Activated CD8-positive, alpha-beta memory T cell treated with anti-CD3 and anti-CD28 coated beads, Interleukin-2, amount 10 ng/mL, durations not matched to agents 7 days and 5 days (primary cell): ENCODE measurements at places on chromosomes 16 and 17. TPM values are rescaled to one million over a fixed set of nuclear protein-coding genes. Genes with fewer than 3 reads are reported as not detected.

GRCh38 chr16:24540602-24541210, 1.3 kb downstream of the RBBP6 start:
- peak; percentile 56 for DNase-seq
- peak overlapping the region; percentile 95 for H3K4me3 ChIP-seq
- H3K36me3 ChIP-seq = peaks cover 38% of the 10 kb centered on the region
- peak overlapping the region; percentile 96 for H3K27ac ChIP-seq
- H3K4me1 ChIP-seq = peaks cover 43% of the 10 kb centered on the region

- no peak for DNase-seq
- H3K4me1 ChIP-seq = no peaks in the 10 kb centered on the region
- no peaks in the 10 kb centered on the region for H3K36me3 ChIP-seq
- H3K4me3 ChIP-seq = no peak overlapping the region
Measured at GRCh38 chr16:16923479-16923878, 544.5 kb downstream of the NPIPA7 start.

CD300LG gene
- not detected for total RNA-seq

DNA sequence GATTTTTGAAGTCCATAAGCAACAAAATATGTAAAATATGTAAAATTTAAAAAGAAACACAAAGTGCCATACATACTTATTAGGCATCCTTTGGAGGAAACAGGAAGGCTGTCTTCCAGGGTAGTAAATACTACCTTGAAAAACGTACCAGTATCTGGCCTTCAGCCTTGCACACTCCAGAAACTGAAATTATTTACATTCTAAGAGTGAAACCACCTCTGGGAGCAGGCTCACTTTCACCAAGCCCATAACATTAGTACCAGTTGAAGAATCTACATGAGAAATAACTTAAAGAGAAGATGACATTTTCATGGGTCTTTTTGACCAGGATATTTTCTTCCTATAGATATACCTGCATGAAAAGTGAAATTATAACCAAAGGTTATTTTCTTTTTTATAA, 6.4 kb downstream of the KRTAP9-1 start:
- no peak overlapping the region for H3K4me3 ChIP-seq
- peaks cover 13% of the 10 kb centered on the region for H3K27me3 ChIP-seq
- no peak for DNase-seq
- H3K36me3 ChIP-seq = no peaks in the 10 kb centered on the region
- H3K4me1 ChIP-seq = no peaks in the 10 kb centered on the region

DNA sequence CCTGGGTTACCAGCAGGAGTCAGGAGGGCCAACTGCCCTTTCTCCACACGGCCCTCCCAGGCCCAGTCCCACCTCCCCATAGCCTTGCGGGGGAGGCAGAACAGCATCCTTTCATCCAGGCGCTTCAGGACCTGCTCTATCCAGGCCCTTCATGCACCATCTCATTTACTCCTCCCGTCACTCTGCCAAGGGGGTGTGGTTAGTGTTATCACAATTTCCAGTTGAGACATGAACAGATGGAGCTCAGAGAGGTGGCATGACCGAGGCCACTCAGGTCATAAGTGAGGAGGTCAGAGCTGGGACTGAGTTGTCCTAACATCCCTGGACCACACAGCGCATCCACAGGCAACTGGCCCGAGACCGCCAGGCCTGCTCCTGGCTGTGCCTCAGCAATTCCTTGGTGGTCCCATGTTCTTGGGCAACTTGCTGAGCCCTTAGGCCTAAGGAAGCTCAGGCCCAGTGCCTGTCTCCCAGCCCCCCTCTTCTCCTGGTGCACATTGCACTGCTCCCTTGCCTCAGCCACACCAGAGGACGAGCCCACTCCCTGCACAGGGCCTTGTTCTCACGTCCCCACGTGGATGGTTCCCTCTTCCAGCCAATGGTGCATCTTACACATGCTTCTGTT, 23.8 kb downstream of the C17orf100 start:
- no peak for DNase-seq
- H3K36me3 ChIP-seq = no peaks in the 10 kb centered on the region
- peaks cover 12% of the 10 kb centered on the region for H3K4me1 ChIP-seq
- H3K4me3 ChIP-seq = no peak overlapping the region
- H3K27me3 ChIP-seq = peaks cover 39% of the 10 kb centered on the region
- no peak overlapping the region for H3K27ac ChIP-seq

DNA sequence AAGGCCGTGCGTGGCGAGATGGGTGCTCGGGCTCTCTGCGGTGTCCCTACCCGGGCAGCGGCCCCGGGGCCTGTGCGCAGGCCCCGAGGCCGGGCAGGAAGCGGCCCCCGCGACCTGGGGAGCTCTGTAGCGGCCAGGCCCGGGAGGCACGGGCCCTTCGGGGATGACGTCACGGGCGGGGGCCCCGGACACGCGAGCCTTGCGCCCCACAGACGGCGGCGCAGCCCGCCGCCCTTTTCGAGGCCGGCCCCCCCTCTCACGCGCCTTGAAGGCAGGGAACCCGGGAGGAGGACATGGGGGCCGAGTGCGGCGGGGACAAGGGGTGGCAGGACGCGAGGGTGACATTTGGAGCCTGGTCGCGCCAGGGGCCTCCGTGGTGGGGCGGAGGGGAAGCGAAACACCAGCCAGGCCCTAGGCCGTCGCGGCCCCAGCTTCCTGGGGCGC, 1.1 kb downstream of the RAI1 start:
- peaks cover 31% of the 10 kb centered on the region for H3K4me1 ChIP-seq
- H3K27ac ChIP-seq = peak overlapping the region; percentile 83
- DNase-seq = peak; percentile 72
- peak overlapping the region; percentile 85 for H3K4me3 ChIP-seq
- H3K27me3 ChIP-seq = peaks cover 13% of the 10 kb centered on the region

RSKR gene
- 25.4 TPM for total RNA-seq

GRCh38 chr16:10635365-10636021, 55.1 kb upstream of the EMP2 start:
- no peak overlapping the region for H3K4me3 ChIP-seq
- no peaks in the 10 kb centered on the region for H3K27me3 ChIP-seq
- H3K4me1 ChIP-seq = no peaks in the 10 kb centered on the region
- no peak overlapping the region for H3K27ac ChIP-seq
- no peaks in the 10 kb centered on the region for H3K36me3 ChIP-seq

GRCh38 chr17:50060951-50061712, 5.2 kb downstream of the ITGA3 start:
- H3K36me3 ChIP-seq = peaks cover 2% of the 10 kb centered on the region
- peaks cover 3% of the 10 kb centered on the region for H3K27me3 ChIP-seq
- peak overlapping the region; percentile 5 for H3K27ac ChIP-seq
- H3K4me3 ChIP-seq = no peak overlapping the region
- H3K4me1 ChIP-seq = peaks cover 11% of the 10 kb centered on the region

GRCh38 chr17:9648521-9649110, 3.3 kb downstream of the USP43 start:
- peaks cover 20% of the 10 kb centered on the region for H3K4me1 ChIP-seq
- H3K27ac ChIP-seq = no peak overlapping the region
- peaks cover 49% of the 10 kb centered on the region for H3K27me3 ChIP-seq
- H3K4me3 ChIP-seq = peak overlapping the region; percentile 22
- no peaks in the 10 kb centered on the region for H3K36me3 ChIP-seq

- H3K4me1 ChIP-seq = peaks cover 79% of the 10 kb centered on the region
- H3K27ac ChIP-seq = peak overlapping the region; percentile 85
- H3K4me3 ChIP-seq = peak overlapping the region; percentile 39
- no peaks in the 10 kb centered on the region for H3K27me3 ChIP-seq
Measured at GRCh38 chr17:42338427-42338985, 49.7 kb downstream of the STAT3 start.

- no peak overlapping the region for H3K27ac ChIP-seq
- H3K4me3 ChIP-seq = no peak overlapping the region
- H3K4me1 ChIP-seq = no peaks in the 10 kb centered on the region
- H3K36me3 ChIP-seq = no peaks in the 10 kb centered on the region
Measured at GRCh38 chr16:66008136-66008535, 358.4 kb upstream of the CDH5 start.

DNA sequence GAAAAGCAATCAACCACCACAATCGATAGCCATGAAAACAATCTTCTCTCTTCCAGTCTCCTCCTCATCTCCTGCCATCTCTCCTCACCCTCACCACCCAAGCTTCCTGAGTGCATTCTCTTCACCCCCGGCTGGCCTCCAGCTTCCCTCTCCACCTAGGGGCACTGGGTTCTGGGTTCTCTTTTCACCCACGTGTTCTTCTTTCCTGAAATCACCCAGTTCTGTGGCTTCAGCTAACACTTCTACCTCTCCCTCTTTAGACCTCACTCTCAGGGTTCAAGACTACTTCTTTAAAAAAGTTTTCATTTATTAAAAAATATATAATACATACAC, 8.2 kb downstream of the ITGAM start:
- no peaks in the 10 kb centered on the region for H3K27me3 ChIP-seq
- H3K36me3 ChIP-seq = peaks cover 13% of the 10 kb centered on the region
- H3K4me1 ChIP-seq = peaks cover 29% of the 10 kb centered on the region
- no peak for DNase-seq

APOH gene
- total RNA-seq = not detected

- H3K27ac ChIP-seq = no peak overlapping the region
- no peaks in the 10 kb centered on the region for H3K27me3 ChIP-seq
- no peaks in the 10 kb centered on the region for H3K4me1 ChIP-seq
- H3K4me3 ChIP-seq = no peak overlapping the region
Measured at GRCh38 chr16:86398201-86398600, 112.1 kb upstream of the FOXF1 start.

DNA sequence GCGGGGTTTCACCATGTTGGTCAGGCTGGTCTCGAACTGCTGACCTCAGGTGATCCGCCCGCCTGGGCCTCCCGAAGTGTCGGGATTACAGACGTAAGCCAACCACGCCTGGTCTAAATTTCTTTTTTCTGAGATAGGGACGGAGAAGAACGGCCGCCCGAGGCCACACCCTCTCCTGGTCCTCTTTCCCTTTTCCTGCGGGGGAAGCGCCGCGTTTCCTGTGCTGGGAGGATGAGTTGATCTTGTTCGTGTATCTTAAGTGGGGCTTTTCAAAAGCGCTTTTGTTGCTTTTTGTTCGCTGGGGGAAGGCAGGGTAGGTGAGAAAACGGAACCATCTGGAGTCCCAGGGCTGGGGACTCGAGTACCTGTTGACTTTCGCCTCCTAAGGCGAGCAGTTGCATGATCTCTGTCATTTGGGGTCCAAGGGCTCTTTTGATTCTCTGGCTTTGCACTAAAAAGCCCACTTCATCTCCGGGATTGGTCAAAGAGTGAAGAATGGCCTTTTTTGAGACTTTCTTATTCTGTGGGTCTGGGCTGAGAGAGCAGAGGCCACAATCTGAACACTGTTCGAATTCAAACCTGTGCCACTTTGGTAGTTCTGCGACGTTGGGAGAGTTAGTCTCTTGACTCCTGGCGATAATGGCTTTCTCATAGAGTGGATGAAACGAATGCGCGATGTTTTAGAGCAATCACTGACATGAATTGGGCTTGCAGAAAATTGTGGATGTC, 1.3 kb downstream of the FUS start:
- peaks cover 68% of the 10 kb centered on the region for H3K4me1 ChIP-seq
- peaks cover 2% of the 10 kb centered on the region for H3K27me3 ChIP-seq
- H3K27ac ChIP-seq = peak overlapping the region; percentile 96

- H3K27me3 ChIP-seq = peaks cover 2% of the 10 kb centered on the region
- H3K4me1 ChIP-seq = no peaks in the 10 kb centered on the region
- no peak overlapping the region for H3K4me3 ChIP-seq
- DNase-seq = no peak
- H3K36me3 ChIP-seq = no peaks in the 10 kb centered on the region
Measured at GRCh38 chr16:49806446-49806845, 49.5 kb downstream of the ZNF423 start.

DNA sequence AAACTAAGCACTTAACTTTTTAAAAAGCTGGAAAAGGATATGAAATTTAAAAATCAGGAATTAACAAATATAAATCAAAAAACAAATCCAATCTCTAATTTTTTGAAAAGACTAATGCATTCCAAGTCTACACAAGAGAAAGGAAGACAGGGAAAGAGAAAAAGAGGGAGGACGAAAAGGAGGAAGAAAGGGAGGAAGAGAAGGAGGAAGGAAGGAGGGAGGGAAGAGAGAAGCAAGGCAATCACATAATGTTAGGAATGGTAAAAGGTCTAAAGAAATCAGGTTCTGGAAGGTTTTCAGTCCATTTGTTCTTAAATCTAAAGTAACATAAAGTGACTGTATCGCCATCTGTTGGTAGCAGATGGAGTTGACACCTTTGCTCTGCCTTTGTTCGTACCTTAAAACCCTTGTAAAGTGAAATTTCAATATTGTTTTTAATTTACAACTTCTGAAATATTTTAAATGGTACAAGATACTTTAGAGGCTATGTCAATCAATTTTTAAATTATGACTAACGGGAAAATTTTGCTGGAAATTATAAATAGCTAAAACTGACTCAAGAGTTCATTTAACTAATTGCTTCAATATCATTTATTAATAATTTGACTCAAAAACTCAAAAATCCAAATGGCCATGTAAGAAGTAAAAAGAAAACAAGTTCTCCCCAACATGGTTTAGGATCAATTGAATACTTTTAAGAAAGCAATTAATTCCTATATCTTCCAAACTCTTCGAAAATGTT, 20.4 kb upstream of the CDYL2 start:
- peaks cover 2% of the 10 kb centered on the region for H3K4me1 ChIP-seq
- H3K4me3 ChIP-seq = no peak overlapping the region
- DNase-seq = peak; percentile 63
- H3K36me3 ChIP-seq = peaks cover 3% of the 10 kb centered on the region
- H3K27me3 ChIP-seq = peaks cover 19% of the 10 kb centered on the region
- H3K27ac ChIP-seq = no peak overlapping the region

DNA sequence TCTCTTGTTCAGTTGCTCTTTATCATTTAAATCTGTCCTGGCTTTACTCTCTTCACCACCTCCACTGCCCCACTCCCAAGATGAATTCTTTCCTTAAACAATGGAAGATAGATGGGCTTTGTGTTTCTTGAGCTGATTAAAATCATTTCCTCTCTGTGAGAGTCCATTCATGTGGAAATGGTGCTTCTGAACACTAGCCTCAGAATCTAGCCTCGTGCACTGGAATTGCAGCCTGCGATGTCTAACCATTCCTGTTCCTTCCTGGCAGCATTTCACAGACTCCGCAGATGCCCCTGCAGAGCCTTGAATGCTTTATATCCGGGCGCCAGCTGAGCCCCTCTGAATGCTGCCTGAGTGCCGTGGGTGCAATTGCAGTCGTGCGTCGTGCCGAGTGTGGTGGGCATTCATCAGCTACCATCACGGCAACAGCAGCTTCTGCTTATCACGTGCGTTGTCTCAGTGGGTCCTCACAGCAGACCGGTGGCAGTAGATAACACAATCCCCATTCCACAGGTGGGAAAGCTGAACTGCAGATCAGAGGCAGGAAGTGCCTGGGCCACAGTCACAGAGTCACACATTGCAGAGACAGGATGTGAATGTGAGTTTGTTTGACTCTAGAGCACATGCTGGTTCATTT, 172.8 kb upstream of the WSCD1 start:
- no peak overlapping the region for H3K4me3 ChIP-seq
- no peaks in the 10 kb centered on the region for H3K36me3 ChIP-seq
- peaks cover 15% of the 10 kb centered on the region for H3K27me3 ChIP-seq
- DNase-seq = no peak
- peaks cover 2% of the 10 kb centered on the region for H3K4me1 ChIP-seq
- no peak overlapping the region for H3K27ac ChIP-seq

- H3K4me1 ChIP-seq = peaks cover 17% of the 10 kb centered on the region
- no peak overlapping the region for H3K4me3 ChIP-seq
- H3K27me3 ChIP-seq = no peaks in the 10 kb centered on the region
- H3K36me3 ChIP-seq = no peaks in the 10 kb centered on the region
- H3K27ac ChIP-seq = no peak overlapping the region
- no peak for DNase-seq
Measured at GRCh38 chr16:4566144-4566543, 10.0 kb downstream of the C16orf96 start.

GRCh38 chr16:68503334-68503733, 35.8 kb upstream of the ZFP90 start:
- no peak overlapping the region for H3K27ac ChIP-seq
- no peaks in the 10 kb centered on the region for H3K4me1 ChIP-seq
- H3K27me3 ChIP-seq = peaks cover 23% of the 10 kb centered on the region
- DNase-seq = no peak
- no peaks in the 10 kb centered on the region for H3K36me3 ChIP-seq
- H3K4me3 ChIP-seq = no peak overlapping the region
